ENCODE measurements at places on chromosomes 16 and 17.

- DNase-seq: no peak
These were observed 32.2 kb downstream of the DHX38 start for GRCh38 chr16:72125635-72126428.

GRCh38 chr16:67966549-67967182 lies 1.8 kb downstream of the SLC12A4 start:
- DNase-seq: no peak

- no peak for DNase-seq
These were observed 11.4 kb downstream of the VPS53 start for GRCh38 chr17:703081-703875.

DNA sequence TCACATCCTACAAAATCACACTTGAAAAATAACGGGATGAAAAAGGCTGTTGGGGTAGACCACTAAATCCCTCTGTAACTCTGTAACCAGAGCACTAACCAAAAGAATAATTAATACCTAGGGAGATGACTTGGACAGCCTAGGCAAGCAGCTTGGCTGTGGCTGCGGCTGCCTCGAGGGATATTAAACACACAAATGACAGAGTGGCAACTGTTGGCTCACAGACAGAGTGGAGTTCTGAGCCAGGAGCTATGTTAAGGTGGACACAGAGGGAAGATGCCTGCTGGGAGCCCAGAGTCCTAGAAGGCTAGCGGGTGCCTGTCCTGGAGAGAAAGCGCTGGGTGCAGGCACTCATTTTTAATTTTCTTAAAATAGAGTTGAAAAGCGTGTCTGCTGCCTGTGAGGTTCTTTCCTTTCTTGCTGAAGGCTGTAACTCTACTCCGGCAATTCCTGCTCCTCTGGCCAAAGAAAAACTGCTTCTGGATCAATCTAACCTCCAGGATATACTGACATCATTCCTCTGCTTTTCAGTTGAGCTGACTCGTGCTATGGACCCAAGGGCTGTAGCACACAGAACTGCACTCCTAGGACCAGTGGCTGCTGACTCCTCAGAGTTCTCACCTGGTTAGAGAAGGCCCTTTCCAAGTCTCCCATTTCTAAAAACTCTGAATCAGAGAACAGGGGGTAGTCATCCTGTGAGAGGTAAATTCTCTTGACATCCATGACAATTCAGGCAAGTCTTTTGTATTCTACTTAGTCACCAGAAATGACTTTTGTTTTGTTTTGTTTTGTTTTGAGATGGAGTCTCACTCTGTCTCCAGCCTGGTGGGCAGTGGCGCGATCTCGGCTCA lies 147.9 kb downstream of the STX8 start:
- DNase-seq: no peak

GRCh38 chr16:29909391-29909790 lies 9.1 kb downstream of the ASPHD1 start:
- no peak for DNase-seq

DNA sequence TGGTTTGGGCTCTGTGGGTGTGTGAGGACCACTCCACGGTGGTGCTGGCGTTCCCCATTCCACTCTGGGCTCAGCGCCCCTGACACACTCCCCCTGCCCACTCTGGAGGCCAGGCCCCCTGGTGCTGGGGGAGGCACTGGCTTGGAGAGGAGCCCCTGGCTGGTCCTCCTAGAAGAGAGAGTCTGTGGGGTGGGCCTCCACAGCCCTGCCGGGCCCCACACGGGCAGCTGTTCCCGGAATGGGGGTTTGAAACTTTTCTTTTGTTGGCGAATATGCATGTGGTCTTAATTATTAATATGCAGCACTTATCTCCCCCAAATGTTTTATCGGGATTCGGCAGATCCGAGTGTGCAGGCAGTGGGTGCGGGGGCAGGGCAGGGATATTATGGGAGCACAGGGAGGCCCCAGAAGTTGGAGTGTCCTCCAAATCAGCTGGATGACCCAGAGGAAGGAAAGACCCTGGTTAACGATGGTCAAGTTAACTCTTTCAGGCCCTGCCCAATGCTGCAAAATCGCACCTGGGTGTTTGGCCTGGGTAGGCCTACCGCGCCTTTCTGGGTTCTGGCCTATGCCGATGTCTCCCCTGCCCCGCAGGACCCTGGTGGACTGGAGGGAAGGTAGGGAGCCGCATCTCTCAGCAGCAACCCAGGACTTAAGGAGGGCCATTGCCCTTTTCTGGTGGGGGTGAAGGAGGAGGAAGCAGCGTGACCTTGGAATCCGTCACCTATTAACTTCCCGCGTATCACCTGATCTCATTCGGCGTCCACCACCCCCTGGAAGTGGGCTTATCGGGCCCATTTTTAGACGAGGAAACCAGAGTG lies 36.0 kb downstream of the TMEM235 start:
- DNase-seq: no peak

DNA sequence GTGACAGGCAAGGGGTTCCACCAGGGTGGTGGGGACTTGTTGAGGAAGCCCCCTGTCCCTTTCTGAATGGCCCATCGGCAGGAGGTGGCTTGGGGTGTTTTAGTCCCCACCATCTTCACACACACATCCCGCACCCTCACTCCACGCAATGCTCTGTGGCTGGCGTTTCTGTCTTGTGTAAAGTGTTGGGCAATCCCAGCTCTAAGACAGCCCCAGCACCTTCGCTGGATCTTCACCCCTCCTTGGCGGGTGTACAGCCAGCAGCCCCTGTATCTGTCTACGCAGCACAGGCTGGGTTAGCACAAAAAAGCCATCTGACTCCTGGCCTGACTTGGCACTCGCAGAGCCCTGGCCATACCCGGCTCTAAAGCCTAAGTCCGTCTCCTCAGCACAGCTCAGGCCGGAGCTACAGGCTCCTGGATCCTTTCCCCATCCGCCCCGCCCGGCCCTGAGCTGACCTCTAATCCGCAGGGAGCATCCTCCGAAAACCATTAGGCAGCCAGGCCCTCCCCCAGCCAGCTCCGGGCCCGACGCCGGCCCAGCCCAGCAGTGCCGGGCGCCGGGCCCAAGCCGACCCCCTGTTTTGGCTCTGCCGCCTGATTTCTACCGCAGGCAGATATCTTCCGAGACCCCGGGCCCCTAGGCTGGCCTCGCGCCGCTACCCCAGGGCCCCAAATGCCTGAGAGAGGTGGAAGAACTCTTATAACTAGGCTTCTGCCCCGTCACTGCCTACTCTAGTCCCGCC lies 42.4 kb upstream of the TAC4 start:
- DNase-seq: no peak

- no peak for DNase-seq
These were observed 202.2 kb downstream of the CDH8 start for GRCh38 chr16:61834082-61834481.

DNA sequence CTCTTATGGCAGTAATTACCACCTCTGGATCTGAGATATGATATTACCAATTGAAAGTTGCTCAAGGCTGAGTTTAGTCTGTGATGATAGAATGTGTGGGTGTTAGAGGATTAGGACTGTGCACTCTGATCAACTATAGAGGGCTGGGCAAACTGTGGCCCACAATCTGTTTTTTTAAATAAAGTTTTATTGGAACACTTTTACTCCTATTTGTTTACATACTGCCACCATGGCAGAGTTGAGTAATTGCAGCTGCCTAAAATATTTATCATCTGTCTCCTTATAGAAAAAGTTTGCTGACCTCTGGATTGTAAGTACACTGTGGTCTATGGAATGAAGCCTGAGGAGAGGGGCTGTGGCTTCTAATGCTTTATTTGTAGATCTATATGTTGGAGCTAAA lies 71.5 kb upstream of the N4BP1 start:
- no peak for DNase-seq

DNA sequence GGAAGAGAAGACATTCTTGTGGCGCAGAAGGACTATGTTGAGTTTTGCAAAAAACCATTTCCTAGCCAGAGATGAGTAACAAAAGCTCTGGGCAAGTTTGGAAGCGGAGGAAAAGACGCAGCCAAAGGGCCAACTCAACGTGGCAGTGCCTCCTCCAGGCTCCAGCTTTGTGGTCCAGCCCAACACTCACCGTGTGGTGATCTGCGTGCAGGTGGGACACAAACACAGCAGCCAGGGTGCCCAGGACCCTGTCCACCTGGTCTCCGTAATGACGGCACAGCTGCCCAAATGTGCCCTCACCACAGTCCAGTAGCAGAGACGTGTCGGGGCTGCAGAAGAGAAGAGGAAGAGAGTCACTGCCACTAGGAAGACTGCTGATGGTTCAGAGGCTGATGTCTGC lies 21.5 kb downstream of the ELAC2 start:
- no peak for DNase-seq

DNA sequence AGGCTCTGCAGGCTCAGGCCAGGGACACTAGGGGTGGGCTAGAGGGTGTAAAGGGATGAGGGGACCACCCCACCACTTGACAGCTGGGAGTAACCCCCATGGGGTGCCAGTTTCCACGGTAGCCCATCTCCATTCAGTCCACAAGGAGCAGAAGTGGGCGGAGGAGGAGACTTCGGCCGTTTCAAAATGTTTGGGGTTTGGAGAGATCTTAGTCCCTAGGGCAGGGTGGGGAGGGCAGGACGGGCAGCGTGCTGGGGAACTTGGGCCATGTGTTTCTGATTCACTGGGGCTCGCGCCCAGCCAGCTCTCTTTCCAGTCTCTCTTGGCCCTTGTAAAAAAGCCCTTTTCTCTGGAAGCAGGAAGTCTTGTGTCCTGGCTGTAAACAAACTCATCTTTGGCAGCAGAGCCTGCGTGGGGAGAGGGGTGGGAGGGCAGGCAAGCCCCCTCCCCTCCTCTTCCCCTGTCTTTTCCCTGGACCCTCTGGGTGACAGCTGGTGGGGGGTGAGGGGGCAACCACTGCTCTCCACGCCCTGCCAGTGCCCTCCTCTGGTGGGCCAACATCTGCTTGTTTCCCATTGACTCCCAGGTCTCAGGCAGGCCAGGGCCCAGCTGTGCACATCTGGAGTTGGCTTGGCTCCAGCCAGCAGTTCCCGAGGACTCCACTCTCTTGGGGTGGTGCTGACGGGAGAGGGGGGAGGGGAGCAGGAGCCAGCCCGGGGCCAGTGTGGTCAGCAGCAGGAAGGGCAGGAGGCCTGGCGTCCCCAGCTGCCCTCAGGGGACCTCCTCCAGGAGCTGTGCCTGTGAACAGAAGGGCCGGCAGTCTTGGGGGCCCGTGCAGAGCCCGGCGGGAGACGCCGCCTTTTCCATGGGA lies 8.1 kb downstream of the CYGB start:
- no peak for DNase-seq

DNA sequence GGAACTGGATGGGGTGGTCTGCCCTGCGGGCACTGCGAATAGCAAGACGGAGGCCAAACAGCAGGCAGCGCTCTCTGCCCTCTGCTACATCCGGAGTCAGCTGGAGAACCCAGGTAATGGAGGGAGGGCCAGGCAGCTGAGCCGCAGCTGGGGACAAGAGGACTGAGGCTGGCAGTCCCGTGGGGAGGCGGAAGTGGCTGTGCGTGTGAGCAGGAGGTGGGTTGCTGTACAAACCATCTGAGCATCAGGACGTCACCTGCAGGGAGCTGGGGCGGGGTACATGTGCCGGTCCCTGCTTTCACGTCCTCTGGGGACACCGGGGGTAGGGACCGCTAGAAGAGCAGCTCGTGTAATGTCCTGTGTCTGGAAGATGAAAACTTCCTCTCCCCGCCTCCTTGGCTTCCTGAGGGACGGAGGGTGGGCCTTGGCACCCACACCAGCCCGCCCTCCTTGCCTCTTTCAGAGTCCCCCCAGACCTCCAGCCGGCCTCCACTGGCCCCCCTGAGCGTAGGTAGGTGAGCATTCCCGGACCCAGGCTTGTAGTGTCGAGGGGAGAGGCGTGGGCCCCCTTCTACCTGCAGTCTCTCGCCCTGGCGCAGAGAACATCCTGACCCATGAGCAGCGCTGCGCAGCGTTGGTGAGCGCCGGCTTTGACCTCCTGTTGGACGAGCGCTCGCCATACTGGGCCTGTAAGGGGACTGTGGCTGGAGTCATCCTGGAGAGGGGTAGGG lies 3.7 kb downstream of the ADAD2 start:
- DNase-seq: peak; percentile 62

DNA sequence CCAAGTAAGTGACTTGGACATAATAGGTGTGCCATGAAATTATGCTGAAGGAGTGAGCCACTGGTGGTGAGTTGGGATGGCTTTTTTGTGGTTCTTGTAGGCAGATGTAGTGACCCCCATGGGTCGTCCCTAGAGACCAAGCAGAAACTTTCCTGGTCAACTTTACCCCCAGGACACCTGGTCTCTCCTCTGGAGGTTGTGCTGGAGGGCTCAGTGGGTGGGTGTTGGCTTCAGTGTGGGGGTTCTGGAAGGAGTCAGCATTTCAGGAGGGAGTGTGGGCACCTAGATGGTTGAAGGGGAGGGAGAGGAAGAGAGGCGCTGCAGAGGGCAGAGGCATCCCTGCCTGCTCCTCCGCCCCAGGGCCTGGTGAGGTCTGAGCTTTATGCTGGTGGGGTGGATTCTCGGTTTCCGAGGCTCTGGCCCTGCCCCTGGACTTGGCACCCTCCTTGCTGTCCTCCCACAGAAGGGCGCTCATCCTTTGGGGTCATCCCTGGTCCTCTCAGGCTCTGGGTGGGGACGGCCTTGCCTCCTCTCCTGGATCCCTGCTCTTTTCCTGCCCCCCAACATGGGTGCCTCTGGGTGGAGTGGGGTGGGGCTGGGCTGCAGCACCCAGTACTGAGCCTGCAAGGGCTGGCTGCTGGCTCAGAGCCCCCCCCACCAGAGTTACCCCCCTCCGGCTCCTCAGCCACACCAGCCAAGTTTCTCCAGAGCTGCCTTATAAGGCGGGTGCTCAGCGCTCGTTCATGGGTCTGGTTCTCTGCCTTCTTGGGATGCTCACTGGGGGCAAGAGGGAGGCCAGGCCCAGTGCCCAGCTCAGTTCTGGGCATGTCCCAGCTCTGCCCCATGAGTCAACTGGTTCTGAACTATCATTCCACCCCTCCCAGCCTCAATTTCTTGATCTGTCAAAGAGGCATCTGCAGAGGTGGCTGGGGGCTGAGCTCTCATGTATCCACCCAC lies 266.8 kb downstream of the SEC14L1 start:
- no peak for DNase-seq

GRCh38 chr17:8766731-8767130 lies 8.4 kb upstream of the SPDYE4 start:
- DNase-seq: no peak

- DNase-seq: no peak
These were observed 83.1 kb downstream of the NT5M start for GRCh38 chr17:17386094-17386800.

GRCh38 chr17:64638552-64639203 lies 23.4 kb downstream of the SMURF2 start:
- no peak for DNase-seq

- no peak for DNase-seq
These were observed 112.5 kb downstream of the MSI2 start for GRCh38 chr17:57368637-57369336.
